Stimulated activated CD4-positive, alpha-beta T cell treated with anti-CD3 and anti-CD28 coated beads, Interleukin-1b, Interleukin-23, amount 100 ng/mL, for 1 hour (primary cell): ENCODE measurements at places on chromosomes 1 and 21.

DNA sequence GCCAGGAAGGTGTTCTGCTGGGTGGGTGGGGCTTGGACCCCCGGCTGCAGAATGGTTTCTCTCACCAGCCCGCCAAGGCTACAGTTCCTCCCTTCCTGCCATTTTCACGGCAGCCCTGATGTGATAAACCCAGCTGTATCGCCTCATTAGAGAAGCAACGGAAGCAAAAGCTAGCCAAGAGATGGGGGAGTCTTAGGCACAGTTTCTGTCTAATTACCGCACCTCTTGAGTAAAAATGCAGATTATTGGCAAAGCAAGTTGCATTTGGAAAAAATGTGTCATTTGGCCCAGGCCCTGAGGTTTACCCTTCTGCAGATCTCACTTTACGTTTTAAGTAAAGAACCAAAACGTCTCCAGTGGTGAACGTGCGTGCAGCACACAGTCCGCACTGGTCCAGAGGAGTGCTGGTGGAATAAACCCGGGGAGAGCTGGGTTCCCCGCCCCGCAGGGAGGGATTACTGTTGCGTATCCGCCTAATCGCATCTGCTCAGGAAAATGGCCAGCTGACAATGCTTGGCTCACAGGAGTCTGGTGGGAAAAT is 109.9 kb downstream of the GALNT2 start:
- DNase-seq, result no peak

- no peak for DNase-seq
Observed at GRCh38 chr1:233304489-233305102, 9.1 kb upstream of the PCNX2 start.

GRCh38 chr21:43305336-43305665 is 121.6 kb downstream of the SIK1 start:
- no peak for DNase-seq

DNA sequence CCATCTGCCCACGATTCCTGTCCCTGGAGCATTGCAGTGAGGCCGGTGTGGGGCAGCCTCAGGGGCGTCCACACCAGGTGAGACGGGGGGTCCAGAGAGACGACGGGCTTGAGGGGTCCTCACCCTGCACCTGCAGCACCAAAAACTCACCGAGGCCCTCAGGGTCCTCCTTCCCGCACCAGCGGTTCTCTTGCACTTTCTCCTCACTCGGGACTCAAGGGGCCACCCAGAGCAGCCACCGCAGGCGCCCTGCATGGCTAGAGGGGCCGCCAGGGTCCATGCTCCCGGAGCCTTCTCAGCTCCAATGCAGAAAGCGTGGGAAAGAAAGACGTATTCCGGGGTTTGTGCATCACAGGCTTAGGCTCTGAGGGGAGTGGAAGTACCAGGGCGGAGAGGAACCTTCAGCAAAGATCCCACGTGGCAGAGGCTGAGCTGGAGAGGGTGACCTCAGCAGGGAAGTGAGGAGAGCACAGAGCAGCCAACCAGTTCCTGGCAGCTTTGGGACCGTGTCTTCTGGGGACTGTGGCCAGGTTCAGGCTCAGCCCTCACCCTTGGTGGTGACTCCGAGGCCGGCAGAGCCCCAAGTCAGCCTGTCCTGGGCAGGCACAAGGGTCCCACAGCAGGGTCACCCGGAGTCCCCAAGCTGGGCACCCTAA is 19.5 kb upstream of the COL6A2 start:
- DNase-seq, result no peak

- no peak for DNase-seq
Observed at GRCh38 chr21:36780861-36781260, 81.9 kb downstream of the SIM2 start.

GRCh38 chr1:42334240-42335049 is 590 bp downstream of the FOXJ3 start:
- no peak for DNase-seq

DNA sequence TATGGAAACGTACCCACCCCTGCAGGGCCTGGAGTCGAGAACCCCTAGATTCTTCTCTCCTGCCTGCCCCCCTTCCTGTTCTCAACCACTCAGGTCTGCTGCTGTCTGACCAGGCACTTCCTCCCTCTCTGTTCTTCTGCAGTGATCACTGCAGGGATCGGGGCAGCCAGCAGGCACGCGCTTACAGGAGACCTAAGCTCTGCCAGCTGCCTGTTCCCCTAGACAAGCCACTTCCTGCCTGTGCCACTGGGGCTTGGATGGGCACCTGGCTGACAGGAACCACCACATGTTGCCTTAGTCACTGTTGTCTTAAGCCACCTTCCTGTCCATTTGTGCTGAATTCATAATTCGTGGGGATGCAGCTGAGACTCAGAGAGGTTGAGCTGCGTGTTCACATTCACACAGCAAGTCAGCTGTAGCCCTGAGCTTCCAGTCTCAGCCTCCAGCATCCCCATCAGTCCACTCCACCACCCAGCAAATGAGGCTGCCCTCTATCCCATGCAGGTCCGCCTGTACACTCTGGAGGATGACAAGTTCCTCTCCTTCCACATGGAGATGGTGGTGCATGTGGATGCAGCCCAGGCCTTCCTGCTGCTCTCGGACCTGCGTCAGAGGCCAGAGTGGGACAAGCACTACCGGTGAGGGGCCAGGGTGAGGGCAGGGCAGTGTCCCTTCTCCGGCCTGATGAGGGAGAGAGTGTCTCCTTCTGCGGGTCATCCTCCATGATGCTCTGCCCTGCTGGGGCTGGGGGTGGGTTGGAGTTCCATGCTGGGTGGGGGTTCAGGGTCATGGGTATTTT is 18.6 kb downstream of the FAM151A start:
- DNase-seq, result no peak

DNA sequence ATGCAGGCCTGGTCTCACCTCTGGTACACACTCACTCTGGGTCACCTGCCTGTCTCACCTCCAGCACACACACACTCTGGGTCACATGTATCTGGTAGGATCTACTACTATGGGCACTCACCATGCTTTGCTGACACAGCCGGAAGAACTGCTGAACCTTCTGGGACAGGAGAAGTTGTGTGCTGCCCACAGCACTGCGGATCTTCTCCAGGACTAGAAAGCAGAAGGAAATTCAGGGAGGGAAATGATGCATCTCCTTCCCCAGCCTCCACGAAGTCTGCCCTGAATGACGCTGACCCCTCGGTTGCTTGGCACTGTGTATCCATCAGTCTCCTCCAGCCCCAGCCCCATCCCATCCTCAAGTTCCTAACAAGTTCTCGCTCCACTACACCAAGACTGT is 7.9 kb upstream of the SMIM12 start:
- no peak for DNase-seq

- DNase-seq, result no peak
Observed at GRCh38 chr1:211148366-211148765, 14.4 kb upstream of the KCNH1 start.

DNA sequence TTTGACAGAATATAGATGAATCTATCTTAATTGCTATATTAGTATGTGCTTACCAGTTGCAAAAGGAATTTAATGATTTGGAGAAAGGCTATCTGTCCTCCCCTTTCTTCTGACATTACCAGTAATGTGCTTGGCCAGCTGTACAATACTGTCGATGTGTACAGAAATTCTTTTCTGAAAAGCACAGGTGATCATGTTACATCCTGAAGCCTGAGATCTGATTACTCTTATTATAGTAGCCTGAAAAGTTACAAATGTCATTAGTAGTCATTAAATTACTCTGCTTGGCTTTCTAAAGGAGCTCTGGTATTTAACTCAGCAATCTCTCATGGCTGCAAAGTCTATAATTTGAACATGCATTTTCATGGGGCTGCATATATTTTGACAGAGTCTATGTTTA is 209.8 kb downstream of the PTPRC start:
- no peak for DNase-seq

- DNase-seq, result no peak
Observed at GRCh38 chr1:61682891-61683290, 42.0 kb downstream of the TM2D1 start.

DNA sequence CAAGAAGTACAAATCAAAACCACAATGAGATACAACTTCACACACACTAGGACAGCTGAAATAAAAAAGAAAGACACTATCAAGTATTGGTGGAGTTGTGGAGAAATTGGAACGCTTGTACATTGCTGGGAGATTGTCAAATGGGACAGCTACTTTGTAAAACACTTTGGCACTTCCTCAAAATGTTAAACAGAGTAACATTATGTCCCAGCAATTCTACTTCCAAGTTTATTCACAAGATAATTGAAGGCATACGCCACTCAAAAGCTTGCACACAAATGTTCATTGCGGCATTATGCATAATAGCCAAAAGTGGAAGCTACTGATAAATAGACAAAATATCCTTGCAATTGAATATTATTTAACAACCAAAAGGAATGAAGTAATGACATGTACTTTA is 199.9 kb upstream of the KCNK2 start:
- no peak for DNase-seq

GRCh38 chr1:207748737-207749528 is 2.9 kb upstream of the CD46 start:
- no peak for DNase-seq
